ENCODE measurements at places on chromosomes 11 and 22.

DNA sequence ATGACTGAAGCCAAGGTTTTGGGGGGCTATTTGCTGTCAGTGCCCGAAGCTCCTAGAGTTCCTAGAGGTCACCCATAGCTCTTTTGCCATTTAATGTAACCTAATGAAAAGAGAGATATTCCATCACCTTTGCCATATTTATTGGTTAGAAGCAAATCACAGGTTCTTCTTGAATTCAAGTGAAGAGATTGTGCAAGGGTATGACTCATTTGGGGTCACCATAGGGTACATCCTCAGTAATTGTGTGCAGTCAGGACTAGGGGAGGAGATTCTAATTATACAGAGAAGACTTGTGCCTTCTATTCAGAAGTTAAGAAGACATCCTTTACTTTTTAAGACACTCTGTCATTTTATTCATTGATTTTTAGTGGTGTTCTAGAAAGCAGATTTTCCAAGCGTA is 6.9 kb upstream of the PRAME start:
- no peak for DNase-seq

DNA sequence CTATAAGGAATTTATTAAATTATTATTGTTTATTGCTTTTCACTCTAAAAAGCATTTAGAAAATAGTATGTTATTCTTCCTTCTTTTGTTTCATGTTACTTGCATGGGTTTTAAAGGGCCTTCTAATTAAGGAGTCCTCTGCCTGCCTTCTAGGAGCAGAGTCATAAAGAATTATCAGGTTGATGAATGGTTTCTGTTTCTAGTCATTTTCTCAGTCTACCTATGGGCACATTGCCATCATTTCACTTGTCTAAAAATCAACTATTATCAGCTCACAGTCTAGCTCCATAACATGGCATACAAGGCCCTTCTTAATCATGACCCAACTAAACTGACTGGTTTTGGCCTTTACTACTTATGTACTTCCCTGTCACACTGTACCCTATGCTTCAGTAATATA is 16.2 kb downstream of the DYNC2H1 start:
- no peak for DNase-seq

- DNase-seq = no peak
These were observed 72.9 kb downstream of the PISD start for GRCh38 chr22:31588970-31589675.

DNA sequence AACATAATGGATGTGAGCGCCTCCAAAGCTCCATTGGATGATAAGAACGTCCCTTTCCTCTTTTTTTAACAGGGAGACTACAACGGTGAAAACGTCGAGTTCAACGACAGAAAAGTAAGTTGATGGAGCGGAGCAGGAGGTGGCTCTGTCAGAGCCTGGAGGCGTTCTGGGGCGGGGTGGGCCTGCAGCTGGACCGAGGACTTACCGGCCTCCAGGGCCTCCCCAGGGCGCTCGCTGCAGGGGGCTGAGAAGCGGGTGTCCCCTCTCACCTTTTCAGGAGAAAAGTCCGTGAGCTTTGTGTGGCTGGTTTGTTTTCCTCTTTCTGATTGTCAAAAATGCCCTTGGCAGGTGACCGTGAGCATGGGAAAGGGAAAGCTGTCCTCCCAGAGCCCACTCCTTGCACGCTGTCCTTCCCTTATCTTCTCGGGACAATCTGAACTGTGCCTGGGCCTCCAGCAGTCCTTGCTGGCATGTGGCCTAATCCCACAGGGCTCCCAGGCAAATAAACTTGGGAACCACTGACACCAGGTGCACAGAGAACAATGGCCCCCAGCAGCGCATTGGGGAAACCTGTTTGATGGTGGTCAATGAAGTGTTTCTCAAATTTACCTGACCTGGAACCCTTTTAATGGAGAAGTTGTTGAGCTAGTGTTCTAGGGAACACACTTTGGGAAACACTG is 38.4 kb downstream of the ANO1 start:
- DNase-seq = no peak

GRCh38 chr11:123559523-123559955 is 94.9 kb downstream of the SCN3B start:
- no peak for DNase-seq

DNA sequence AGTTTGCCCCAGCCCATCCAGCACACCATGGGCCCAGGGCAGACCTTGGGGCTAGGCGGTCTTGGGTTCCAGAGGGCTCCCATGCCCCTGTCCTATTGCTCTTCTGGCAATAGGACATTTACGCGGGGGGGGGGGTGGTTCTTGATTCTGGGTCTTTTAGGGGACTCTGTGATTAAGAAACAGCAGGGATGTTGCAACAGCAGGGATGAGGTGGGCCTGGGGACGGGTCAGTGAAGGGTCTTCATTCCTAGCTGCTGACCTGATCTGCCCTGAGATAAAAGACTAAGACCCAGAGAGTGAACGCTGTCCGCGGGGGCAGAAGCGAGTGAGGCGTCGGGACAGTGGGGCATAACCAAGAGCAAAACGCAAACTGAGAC is 418 bp upstream of the ADAMTS15 start:
- no peak for DNase-seq

DNA sequence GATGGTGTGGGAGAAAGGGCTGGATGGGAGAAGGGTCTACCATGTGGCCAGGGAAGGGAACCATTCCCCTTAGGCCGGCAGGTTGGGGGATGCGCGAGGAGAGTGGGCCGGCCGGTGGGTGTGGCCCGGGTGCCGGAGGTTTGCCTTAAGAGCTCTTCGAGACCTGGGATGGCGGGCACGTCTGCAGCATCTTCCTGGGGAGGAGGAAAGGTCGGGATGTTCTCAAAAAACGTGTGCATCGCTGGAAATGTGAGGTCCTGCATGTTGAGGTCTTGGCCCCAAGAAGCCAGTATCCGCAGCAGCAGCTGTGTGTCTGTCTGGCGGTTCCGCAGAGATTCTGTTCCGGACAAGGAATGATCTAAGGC is 1.4 kb downstream of the NAV2 start:
- DNase-seq = no peak

- DNase-seq = no peak
These were observed 323.3 kb downstream of the TENM4 start for GRCh38 chr11:79117488-79117887.

DNA sequence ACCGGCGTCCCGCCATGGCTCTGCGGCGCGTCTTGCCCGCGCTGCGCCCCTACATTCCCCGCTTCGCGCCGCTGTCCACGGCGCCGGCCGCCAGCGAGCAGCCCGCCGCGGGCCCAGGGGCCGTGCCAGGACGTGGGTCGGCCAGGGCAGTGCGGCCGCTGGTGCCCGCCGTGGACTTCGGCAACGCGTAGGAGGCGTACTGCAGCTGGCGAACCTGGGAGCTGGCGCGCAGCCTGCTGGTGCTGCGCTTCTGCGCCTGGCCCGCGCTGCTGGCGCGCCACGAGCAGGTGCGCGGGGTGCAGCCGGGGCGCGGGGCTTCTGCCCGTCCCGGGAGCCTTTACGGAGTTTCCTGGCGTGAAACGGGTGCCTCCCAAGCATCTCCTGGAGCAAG is 20.1 kb downstream of the DGCR6L start:
- DNase-seq = no peak

DNA sequence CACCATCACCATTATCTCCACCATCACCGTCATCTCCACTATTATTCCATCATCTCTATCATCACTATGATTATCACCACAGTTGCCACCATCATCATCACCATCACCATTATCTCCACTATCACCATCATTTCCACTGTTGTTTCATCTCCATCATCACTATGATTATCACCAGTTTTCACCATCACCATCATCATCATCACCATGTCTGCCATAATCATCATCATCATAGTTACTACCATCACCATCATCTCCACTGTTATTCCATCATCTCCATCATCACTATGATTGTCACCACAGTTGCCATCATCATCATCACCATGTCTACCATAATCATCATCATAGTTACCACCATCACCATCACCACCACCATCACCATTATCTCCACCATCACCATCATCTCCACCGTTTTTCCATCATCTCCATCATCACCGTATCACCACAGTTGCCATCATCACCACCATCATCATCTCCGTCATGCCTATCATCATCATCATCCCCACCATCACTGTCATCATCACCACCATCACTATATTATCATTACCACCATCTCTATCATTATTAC is 264.9 kb downstream of the BRD1 start:
- no peak for DNase-seq

GRCh38 chr11:2267851-2268728 is 2.3 kb downstream of the ASCL2 start:
- no peak for DNase-seq

- DNase-seq = no peak
These were observed 63.8 kb upstream of the RRAS2 start for GRCh38 chr11:14422814-14423182.

Measured in CD8-positive, alpha-beta memory T cell (primary cell).